ENCODE measurements at places on chromosomes 5 and 9.

GRCh38 chr5:141822144-141822543, 56.1 kb downstream of the PCDH1 start:
- DNase-seq: no peak

DNA sequence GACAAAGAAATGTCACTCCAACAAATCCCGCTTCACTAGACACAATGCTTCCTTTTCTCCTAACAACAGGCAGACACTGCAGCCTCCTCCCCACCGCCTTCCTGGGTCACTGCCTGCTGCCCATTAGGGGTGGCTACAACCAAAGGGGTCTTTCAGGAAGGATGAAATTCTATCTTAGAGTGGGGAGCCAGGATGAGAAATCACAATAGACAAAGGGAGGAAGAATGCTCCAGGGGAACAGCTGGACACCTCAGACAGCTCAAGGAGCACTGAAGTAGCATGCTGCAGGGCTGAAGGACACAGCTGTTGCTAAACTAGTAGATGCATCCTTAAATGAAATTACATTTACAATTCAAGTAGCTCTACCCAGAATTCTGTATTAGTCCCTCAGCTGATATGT, 54.2 kb downstream of the PRELID2 start:
- no peak for DNase-seq

- DNase-seq: no peak
Observed at GRCh38 chr5:38023799-38024198, 184.0 kb upstream of the GDNF start.

- no peak for DNase-seq
Observed at GRCh38 chr5:2981035-2981434, 229.6 kb upstream of the IRX2 start.

DNA sequence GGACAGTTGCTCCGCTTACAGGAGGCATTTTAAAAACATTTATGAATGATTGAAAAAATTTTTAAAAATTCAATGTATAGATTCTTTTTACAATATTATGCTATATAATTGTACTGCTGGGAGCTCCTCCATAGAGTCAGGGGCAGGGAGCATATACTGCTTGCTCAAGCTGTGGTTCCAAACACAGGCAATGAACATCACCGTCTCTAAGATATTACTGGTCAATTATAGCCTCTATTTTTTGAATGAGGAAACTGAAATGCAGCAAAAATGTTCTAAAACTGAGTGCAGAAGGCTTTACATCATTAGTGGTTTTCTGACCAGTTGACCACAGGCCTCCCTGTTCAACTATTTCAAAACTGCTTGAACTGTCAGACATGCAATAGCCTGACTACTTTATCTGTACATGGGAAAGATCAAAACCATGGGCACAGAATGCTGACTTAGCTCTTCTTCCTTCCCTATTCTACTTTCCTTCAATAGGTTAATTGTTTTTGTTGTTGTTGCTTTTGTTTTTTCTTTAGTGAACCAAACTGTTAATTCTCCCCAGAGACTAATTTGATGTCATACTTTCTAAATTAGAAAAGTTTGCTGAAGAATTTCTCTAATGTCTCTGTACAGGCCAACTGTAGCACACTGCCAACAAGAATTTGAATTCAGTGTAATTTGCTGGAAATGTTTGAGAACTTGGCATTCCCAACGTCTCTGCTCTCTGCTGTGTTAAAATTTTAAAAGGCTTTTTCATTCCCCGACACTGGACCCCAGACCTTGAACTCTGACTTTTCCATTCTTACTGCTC, 107.6 kb upstream of the MPDZ start:
- no peak for DNase-seq

- peak; percentile 31 for DNase-seq
Observed at GRCh38 chr9:385818-386398, 171.2 kb downstream of the DOCK8 start.

- DNase-seq: peak; percentile 72
Observed at GRCh38 chr5:463952-464351, 21.0 kb downstream of the EXOC3 start.

DNA sequence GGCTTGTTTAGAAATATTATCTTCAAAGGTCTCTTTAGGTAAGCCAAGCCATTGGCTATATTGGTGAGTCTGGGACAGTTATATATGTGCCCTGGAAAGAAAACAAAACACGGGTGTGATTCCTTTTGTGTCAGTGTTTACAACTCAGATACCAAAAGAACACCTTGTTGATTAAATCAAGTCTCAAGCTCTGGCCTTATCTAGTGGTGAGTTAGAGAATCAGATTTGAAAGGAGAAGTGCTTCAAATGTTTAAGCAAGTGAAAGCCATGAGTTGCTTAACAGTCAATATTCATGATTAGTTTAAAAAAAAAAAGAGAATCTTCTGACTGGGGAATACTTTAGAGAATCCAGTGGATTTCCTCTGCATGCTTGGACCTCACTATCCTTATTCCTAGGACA, 68.3 kb downstream of the IQGAP2 start:
- DNase-seq: no peak

GRCh38 chr9:27645161-27645840, 72.0 kb upstream of the C9orf72 start:
- DNase-seq: no peak

DNA sequence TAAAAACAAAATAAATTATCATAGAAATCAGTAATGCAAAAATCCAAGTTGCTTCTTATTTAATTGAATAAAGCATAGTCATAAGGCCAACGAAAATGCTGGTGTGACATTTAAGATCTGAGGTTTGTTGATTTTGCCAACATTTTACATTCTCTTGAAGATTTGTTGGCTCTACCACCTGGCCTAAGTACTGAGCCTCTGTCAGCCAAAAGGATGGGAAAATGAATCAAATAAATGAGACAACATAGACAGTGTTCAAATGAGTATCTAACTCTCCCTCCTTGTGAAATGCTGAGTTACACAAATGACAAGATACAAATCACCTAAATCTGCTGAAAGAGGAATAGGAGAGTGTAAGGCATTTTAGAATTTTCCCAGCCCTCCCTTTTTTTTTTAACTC, 575.0 kb downstream of the CDH12 start:
- no peak for DNase-seq

DNA sequence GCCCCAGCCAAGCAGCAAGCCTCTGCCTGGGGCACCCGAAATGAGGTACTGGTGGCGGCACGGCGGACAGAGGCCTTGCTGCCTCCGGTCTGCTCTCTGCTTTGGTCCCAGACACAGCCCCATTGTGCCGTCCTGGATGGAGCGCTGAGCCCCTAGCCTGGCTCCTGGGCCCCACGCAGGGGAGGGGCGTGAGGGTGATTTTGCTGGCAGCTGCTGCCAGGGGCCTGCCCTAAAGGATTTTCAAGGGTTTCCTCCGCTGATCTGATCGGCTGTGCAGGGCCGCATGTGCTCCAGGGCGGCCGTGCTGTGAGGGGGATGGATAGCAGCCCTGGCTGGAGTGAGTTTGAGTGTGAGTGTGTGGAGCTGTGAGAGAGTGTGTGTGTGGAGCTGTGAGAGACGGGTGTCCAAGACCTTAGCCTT, 1.3 kb downstream of the GPSM1 start:
- DNase-seq: no peak

GRCh38 chr9:107029146-107029545, 166.2 kb downstream of the ZNF462 start:
- DNase-seq: no peak

DNA sequence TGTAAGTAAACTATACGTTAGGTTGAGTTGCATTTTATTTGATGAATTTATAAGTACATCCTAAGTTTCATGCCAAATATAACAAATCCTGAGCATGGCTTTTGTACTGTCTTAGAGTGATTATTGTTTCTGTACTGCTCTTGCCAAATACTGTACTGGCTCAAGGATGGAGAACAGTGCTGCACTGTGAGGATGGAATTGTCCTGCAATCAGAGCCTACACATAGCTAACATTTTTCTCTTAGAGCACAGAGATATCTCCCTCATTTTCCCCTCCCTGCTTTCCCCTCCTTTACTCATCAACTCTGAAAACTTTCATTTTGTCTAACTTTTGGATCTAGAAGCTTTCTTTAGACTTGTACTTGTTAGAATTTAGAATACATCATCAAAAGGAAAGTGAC, 28.3 kb downstream of the LRRC70 start:
- no peak for DNase-seq

DNA sequence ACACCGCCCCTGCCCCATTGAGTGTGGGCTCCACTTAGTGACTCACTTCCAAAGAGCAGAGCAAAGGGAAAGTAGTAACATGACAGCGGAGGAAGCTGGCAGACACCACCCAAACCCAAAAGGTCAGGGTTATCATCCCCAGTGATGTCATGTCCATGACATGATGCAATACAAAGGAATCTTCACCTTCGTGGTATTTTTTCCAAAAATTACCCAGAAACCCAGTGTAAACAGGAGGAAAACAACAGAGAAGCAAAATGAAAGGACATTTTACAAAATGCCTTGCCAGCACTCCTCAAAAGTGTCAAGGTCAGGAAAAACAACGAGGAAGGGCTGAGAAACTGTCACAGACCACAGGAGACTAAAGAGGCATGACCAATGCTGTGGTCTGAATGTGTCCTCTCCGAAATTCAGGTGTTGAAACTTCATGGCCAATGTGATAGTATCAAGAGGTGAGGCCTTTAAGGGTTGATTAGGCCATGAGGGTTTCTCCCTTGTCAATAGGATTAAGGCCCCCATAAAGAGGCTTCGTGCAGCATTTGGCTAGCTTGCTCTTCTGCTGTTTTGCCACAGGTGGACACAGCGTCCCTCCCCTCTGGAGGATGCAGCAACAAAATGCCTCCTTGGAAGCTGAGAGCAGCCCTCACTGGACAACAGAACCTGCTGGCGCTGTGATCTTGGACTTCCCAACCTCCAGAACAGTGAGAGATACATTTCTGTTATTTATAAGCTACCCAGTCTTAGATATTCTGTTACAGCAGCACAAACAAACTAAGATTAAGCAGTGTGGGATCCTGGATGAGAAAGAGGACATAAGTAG, 30.5 kb upstream of the MED10 start:
- no peak for DNase-seq

DNA sequence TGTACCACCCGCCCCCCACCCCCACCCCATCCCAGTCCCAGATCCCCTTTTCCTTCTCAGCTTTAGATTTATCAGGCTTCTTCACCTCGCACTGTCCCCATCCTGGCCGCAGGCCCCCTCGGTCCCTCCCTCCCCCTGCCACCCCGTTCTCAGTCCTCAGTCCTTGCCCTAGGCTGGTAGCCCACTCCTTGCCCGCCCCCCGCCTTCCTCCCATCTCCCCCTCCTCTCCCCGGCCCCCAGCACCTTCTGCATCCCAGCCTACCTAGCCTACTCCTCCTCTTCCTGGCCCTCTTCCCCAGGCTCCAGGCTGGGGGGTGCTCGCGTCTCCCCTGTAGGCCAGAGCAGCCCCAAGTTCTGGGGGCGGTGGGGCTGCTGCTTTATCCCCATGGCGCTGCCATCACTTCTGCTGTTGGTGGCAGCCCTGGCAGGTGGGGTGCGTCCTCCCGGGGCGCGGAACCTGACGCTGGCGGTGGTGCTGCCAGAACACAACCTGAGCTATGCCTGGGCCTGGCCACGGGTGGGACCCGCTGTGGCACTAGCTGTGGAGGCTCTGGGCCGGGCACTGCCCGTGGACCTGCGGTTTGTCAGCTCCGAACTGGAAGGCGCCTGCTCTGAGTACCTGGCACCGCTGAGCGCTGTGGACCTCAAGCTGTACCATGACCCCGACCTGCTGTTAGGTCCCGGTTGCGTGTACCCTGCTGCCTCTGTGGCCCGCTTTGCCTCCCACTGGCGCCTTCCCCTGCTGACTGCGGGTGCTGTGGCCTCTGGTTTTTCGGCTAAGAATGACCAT, 828 bp downstream of the NPR2 start:
- no peak for DNase-seq

DNA sequence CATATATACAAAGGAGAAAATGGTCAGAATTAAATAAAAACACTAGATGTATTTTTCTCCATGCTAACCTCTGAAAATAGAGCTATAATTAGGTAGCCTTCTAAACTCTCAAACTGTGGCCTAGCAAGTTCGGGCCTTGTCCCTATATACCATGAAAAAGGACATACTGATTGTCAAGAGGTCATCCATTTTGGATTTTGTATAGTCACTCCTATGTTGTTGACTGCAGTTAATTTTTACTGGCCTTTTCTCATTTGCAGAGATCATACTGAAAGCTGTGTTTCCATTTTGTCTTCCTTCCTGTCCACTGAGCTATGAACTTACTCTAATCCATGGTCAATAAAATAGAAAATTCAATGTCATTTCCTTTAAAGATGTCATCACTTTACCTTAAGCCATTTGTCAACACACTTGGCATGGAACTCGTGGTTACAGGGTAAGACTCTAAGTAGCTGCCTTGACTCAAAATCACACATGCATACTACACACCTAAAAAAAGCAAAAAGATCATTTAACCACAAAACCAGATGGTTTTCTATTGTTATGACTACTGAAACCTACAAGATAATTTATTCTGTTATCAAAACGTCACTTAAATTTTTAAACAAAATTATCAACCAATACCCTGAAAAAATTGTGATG, 58.0 kb downstream of the RNF38 start:
- DNase-seq: no peak

GRCh38 chr9:129919841-129920240, 84.6 kb downstream of the USP20 start:
- DNase-seq: no peak

DNA sequence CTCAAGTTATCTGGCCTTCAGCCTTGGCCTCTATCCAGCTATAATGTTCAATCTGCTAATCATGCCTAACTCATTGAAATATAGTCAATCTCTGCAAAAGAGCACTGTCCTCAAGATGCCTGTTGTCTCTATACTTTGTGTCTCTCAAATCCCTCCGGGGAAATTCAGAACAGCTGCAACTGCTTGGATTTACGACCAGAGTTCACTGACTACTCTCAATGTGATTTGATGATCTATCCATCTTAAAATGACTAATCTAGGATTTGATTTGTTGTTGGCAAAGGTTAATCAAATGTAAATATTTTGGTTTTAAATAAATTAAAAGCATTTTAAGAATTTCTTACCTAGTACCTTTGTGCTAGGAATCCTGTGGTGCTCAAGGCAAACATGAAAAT, 40.9 kb downstream of the SVEP1 start:
- no peak for DNase-seq

DNA sequence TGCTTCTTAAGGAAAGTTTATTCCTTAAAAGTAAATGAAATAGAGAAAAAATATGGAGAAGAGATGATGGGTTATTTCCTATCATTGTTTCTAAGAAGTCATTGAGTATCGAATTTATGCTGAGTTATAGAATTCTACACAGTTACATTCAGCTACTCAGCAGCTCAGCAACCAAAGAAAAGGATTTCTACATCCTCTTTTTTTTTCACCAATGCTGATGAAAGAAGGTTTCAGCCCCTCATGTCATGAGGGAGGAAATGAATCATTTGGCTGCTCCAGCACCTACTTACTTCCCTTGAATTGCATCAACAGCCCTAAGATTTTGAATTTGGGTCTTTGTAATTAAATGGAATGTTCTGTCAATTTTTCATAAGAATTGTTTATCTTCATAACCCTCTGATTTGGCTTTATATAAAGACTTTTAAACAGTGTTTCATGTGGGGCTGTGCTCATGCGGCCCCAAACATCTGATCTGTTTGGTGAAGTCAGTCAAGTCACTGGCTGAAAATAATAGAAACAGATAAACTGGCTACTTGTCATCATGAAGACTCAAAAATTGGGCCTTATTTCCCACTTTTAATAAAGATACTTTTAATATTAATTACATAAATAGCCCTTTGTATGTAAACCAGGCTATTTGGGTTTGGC, 18.5 kb upstream of the SNX2 start:
- no peak for DNase-seq

Measured in activated naive CD4-positive, alpha-beta T cell treated with anti-CD3 and anti-CD28 coated beads, Interleukin-2, amount 10 ng/mL, durations not matched to agents 7 days and 5 days (primary cell).